ENCODE measurements at places on chromosomes 1 and 21.

- no peak for DNase-seq
These were observed 45.0 kb downstream of the DUSP10 start for GRCh38 chr1:221696718-221697461.

GRCh38 chr1:209199822-209200221, 383.7 kb upstream of the CAMK1G start:
- no peak for DNase-seq

- no peak for DNase-seq
These were observed 28.1 kb upstream of the BTG3 start for GRCh38 chr21:17640821-17641220.

- no peak for DNase-seq
These were observed 42.4 kb downstream of the OLFML3 start for GRCh38 chr1:114021665-114022099.

GRCh38 chr1:14791654-14792053, 193.2 kb downstream of the KAZN start:
- DNase-seq: no peak

- peak; percentile 84 for DNase-seq
These were observed 19.3 kb downstream of the QSOX1 start for GRCh38 chr1:180173952-180174351.

GRCh38 chr1:84298684-84299535, 2.6 kb upstream of the SAMD13 start:
- peak; percentile 62 for DNase-seq

GRCh38 chr1:12406211-12407021, 176.6 kb downstream of the VPS13D start:
- DNase-seq: peak; percentile 51

DNA sequence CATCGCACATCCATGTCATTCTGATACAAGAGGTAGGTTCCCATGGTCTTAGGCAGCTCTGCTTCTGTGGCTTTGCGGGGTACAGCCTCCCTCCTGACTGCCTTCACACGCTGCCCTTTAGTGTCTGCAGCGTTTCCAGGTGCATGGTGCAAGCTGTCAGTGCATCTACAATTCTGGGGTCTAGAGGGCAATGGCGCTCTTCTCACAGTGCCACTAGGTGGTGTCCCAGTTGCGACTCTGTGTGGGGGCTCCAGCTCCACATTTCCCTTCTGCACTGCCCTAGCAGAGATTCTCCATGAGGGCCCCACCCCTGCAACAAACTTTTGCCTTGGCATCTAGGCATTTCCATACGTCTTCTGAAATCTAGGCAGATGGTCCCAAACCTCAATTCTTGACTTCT, 138.2 kb upstream of the BRINP3 start:
- no peak for DNase-seq
